Effector memory CD8-positive, alpha-beta T cell (primary cell): ENCODE measurements at places on chromosomes 7 and 10.

GRCh38 chr7:28729281-28729680, 228.8 kb downstream of the TRIL start:
- H3K4me3 ChIP-seq = no peak overlapping the region
- no peaks in the 10 kb centered on the region for H3K36me3 ChIP-seq
- no peaks in the 10 kb centered on the region for H3K4me1 ChIP-seq
- H3K27ac ChIP-seq = no peak overlapping the region
- DNase-seq = no peak
- H3K27me3 ChIP-seq = peaks cover 11% of the 10 kb centered on the region

- no peak for DNase-seq
- no peak overlapping the region for H3K27ac ChIP-seq
- no peak overlapping the region for H3K4me3 ChIP-seq
- H3K4me1 ChIP-seq = no peaks in the 10 kb centered on the region
These were observed 644.8 kb upstream of the FOXK1 start for GRCh38 chr7:4037308-4037707.

DNA sequence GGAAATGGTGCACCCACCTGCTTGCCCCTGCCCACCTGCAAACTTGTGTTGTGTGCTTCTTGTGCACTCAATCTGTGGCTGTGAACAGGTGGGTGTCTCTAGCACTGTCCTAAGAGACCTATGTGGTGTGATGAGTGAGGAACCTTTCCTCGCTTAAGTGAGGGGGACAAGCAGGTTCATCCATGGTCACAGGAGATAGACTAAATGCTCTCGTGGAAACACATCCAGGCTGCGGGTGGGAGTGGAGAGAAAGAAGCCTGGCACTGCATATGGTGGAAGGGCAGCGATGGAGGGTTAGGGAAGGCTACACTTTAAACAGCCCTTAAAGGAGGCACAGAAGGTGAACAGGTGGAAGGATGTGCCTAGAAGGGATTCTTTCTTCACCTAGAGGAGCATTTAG, 330.9 kb downstream of the CXCL12 start:
- no peak overlapping the region for H3K4me3 ChIP-seq
- H3K36me3 ChIP-seq = no peaks in the 10 kb centered on the region
- no peak for DNase-seq
- no peaks in the 10 kb centered on the region for H3K4me1 ChIP-seq

DNA sequence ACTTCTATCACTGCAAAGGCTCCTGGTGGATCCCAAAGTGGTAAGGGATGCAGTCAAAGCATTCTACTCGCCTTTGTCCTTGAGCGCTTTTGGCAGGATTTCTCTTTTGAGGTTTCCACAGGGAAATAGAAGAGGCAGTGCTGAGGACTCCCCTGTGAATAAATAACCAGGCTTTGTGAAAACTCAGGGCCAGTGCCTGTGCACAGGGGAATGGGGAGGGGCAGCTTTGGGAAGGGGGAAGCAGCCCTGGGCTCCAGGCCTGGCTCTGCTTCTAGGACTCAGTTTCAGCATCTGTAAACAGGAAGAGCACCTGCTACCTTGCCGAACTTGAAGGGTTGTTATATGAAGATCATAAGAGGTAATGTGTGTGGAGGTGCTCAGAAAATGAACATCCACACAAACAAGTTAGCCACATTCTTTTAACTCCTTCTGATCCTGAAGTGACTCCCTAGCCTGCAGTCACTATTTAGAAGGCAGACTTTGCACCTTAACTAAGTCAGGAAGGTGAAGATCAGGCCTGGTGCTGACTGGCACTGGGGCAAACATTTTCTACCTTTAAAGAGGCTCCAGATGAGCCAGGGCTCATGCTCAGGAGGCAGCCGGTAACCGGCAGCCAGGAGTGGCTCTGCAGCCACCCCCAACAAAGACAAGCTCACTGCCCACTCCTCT, 22.5 kb upstream of the MMP21 start:
- no peaks in the 10 kb centered on the region for H3K27me3 ChIP-seq
- H3K36me3 ChIP-seq = peaks cover 6% of the 10 kb centered on the region
- DNase-seq = no peak
- H3K27ac ChIP-seq = no peak overlapping the region
- H3K4me1 ChIP-seq = no peaks in the 10 kb centered on the region
- H3K4me3 ChIP-seq = no peak overlapping the region

- no peak overlapping the region for H3K4me3 ChIP-seq
- no peak for DNase-seq
- H3K36me3 ChIP-seq = peaks cover 5% of the 10 kb centered on the region
- no peak overlapping the region for H3K27ac ChIP-seq
- H3K27me3 ChIP-seq = no peaks in the 10 kb centered on the region
These were observed 1.4 kb upstream of the TMEM139 start for GRCh38 chr7:143283381-143283780.

DNA sequence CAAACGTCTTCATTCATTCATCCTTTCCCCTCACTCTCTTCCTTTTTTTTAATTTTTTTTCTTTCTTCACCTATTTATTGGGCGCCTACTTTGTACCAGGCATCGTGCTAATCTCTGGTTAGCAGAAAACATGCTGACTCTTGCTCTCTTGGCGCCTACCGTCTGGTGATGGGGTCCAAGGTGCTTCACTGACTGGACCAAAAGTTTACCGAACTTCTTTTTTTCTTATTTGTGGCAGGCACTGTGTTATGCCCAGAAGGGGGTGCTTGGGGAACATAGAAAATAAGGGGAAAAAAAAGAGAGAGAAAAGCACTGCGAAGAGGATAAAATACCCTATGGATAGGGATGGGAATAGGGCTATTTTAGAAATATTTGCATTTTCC, 505 bp upstream of the FAM204A start:
- peaks cover 26% of the 10 kb centered on the region for H3K36me3 ChIP-seq
- H3K4me1 ChIP-seq = peaks cover 29% of the 10 kb centered on the region
- peak overlapping the region; percentile 81 for H3K4me3 ChIP-seq
- peak overlapping the region; percentile 90 for H3K27ac ChIP-seq

DNA sequence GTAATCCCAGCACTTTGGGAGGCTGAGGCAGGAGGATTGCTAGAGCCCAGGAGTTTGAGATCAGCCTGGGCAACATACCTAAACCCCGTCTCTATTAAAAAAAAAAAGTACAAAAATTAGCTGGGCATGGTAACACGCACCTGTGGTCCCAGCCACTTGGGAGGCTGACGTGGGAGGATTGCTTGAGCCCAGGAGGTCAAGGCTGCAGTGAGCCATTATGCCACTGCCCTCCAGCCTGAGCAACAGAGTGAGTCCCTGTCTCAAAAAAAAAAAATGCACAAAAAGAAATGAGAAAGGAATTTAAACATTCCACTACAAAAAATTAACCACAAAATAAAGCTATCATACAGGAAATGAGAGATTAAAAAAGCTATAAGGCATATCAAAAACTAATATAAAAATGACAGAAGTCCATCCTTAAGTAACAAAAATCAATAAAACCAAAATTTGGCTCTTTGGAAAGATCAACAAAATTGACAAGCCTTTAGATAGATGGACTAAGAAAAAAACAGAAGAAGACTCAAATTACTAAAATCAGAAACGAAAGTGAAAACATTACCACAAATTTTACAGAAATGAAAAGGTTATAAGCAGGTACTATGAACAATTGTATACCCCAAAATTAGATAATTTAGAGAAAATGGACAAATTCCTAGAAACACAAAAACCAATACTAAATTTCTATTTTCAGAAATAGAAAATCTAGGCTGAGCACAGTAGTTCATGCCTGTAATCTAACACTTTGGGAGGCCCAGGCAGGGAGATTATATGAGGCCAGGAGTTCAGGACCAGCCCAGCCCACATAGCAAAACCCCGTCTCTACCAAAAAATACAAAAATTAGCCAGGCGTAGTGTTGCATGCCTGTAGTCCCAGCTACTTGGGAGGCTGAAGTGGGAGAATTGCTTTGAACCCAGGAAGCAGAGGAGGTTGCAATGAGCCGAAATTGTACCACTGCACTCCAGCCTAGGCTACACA, 42.4 kb upstream of the NANOS1 start:
- peak overlapping the region; percentile 11 for H3K27ac ChIP-seq
- DNase-seq = no peak
- peaks cover 9% of the 10 kb centered on the region for H3K4me1 ChIP-seq
- no peaks in the 10 kb centered on the region for H3K36me3 ChIP-seq
- peak overlapping the region; percentile 35 for H3K4me3 ChIP-seq

GRCh38 chr7:68276725-68277124, 1280.1 kb downstream of the TYW1 start:
- no peaks in the 10 kb centered on the region for H3K27me3 ChIP-seq
- no peak overlapping the region for H3K4me3 ChIP-seq
- H3K27ac ChIP-seq = no peak overlapping the region

DNA sequence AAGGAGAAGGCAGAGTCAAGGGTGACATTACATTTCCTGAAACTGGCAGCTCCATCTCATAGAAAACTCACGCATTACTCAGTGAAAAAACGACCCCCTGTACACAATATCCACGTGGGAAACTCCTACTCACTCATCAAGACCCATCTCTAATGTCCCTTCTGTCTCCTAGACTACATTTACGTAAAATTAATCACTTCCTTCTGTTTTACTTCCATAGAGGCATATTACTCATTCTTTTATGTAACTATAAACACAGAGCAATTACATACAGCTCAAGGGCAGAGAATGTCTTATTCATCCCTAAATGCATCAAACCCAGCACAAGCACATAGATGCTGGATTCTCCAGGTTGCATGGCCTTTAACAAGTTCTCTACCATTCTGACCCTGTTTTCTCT, 281.8 kb downstream of the KCNMA1 start:
- no peak for DNase-seq
- peaks cover 10% of the 10 kb centered on the region for H3K27me3 ChIP-seq
- no peak overlapping the region for H3K27ac ChIP-seq
- no peak overlapping the region for H3K4me3 ChIP-seq
- H3K4me1 ChIP-seq = no peaks in the 10 kb centered on the region

- no peak overlapping the region for H3K4me3 ChIP-seq
- no peak for DNase-seq
- H3K27me3 ChIP-seq = no peaks in the 10 kb centered on the region
- no peak overlapping the region for H3K27ac ChIP-seq
- H3K36me3 ChIP-seq = no peaks in the 10 kb centered on the region
These were observed 8.2 kb upstream of the MAGI2 start for GRCh38 chr7:79461660-79462059.

DNA sequence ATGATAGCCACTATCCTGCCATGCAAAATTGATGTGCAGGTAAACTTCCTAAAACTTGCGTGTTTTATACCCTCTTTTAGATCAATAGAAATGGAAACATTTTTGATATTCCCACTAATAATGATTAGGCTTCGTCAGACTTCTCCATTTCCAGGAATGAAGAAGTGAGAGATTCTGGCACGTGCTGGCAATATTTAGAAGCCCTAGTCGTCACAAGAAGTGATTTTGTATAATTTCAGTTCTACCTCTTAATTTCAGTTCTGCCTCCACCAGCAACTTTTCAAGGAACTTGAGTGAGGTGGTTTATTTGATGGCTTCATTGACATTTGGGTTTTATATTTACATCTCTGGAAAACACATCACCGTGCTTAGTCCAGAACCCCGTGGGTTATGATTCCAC, 61.9 kb downstream of the MRC1 start:
- H3K27me3 ChIP-seq = no peaks in the 10 kb centered on the region
- no peak overlapping the region for H3K4me3 ChIP-seq
- H3K36me3 ChIP-seq = no peaks in the 10 kb centered on the region
- no peaks in the 10 kb centered on the region for H3K4me1 ChIP-seq
- DNase-seq = no peak

- H3K4me1 ChIP-seq = no peaks in the 10 kb centered on the region
- H3K27ac ChIP-seq = no peak overlapping the region
- H3K4me3 ChIP-seq = no peak overlapping the region
These were observed 24.2 kb downstream of the ADIRF start for GRCh38 chr10:86992456-86992855.

GRCh38 chr10:48981310-48981907, 41.8 kb upstream of the LRRC18 start:
- peaks cover 1% of the 10 kb centered on the region for H3K4me1 ChIP-seq
- peaks cover 3% of the 10 kb centered on the region for H3K36me3 ChIP-seq
- peak; percentile 16 for DNase-seq
- H3K27ac ChIP-seq = no peak overlapping the region

DNA sequence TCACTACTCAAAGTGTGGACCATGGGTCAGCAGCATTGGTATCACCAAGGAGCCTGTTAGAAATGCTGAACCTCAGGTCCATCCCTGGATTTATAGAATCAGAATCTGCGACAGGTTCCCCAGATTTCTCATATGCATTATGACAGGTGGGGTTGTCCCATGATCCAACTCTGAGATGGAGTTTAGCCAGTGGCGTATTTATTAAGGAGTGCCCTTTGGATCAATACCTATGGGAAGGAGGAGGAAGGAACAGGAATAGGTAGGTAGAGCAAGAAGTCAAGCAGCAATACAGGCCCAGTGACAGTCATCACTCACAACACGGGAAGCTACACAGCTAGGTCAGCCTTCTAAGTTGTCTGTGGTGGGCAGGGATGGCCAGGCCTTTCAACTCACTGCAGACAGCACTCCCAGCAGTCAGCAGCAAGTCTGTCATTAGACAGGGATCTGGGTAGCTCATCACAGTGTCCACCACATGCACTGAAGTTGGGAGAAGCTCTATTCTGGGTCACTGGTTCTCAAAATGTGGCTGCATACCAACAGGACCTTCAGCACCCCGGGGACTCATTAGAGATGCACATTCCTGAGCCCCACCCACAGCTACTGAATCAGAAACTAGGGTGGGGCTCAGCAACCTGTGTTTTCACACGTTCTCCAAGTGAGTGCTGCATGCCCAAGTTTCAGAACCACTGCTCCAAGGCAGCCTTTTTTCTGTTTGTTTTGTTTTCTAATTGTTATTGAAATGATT, 532.3 kb upstream of the GALNT17 start:
- peaks cover 21% of the 10 kb centered on the region for H3K4me1 ChIP-seq
- H3K27ac ChIP-seq = no peak overlapping the region
- no peak overlapping the region for H3K4me3 ChIP-seq

GRCh38 chr10:97279121-97279815, 13.2 kb downstream of the ARHGAP19 start:
- H3K4me1 ChIP-seq = peaks cover 4% of the 10 kb centered on the region
- no peak overlapping the region for H3K27ac ChIP-seq
- no peaks in the 10 kb centered on the region for H3K36me3 ChIP-seq

- no peaks in the 10 kb centered on the region for H3K27me3 ChIP-seq
- H3K27ac ChIP-seq = no peak overlapping the region
- H3K4me3 ChIP-seq = no peak overlapping the region
- no peaks in the 10 kb centered on the region for H3K36me3 ChIP-seq
These were observed 257.9 kb downstream of the AHR start for GRCh38 chr7:17556247-17556956.

GRCh38 chr10:20105236-20105635, 289.0 kb downstream of the PLXDC2 start:
- no peak for DNase-seq
- no peaks in the 10 kb centered on the region for H3K36me3 ChIP-seq
- H3K4me3 ChIP-seq = no peak overlapping the region
- no peaks in the 10 kb centered on the region for H3K27me3 ChIP-seq

GRCh38 chr7:158467562-158467961, 120.1 kb downstream of the PTPRN2 start:
- no peak overlapping the region for H3K27ac ChIP-seq
- peaks cover 22% of the 10 kb centered on the region for H3K27me3 ChIP-seq
- DNase-seq = no peak
- no peaks in the 10 kb centered on the region for H3K4me1 ChIP-seq

DNA sequence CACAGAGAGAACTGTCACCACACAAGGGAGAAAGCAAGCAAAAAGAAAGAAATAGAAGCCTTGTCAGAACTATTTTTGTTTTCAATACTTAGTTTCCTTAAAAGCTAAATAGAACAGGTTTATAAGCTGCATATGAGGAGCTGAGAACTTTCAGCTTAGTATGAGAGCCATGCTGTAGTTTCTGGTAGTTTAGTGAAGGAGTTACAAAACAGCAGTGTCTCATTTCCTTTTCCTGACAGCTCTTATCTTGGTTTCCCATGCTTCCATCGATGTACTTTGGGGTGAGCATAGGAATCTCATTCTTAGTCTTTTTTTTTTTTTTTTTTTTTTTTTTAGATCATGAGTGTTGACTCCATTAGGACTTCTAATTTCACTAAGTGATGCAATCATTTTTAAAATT, 8.6 kb upstream of the CHRM2 start:
- H3K4me1 ChIP-seq = no peaks in the 10 kb centered on the region
- no peaks in the 10 kb centered on the region for H3K36me3 ChIP-seq
- no peak overlapping the region for H3K4me3 ChIP-seq
